ENCODE measurements at places on chromosomes 16 and 17. TPM values are rescaled to one million over a fixed set of nuclear protein-coding genes. Genes with fewer than 3 reads are reported as not detected.

DNA sequence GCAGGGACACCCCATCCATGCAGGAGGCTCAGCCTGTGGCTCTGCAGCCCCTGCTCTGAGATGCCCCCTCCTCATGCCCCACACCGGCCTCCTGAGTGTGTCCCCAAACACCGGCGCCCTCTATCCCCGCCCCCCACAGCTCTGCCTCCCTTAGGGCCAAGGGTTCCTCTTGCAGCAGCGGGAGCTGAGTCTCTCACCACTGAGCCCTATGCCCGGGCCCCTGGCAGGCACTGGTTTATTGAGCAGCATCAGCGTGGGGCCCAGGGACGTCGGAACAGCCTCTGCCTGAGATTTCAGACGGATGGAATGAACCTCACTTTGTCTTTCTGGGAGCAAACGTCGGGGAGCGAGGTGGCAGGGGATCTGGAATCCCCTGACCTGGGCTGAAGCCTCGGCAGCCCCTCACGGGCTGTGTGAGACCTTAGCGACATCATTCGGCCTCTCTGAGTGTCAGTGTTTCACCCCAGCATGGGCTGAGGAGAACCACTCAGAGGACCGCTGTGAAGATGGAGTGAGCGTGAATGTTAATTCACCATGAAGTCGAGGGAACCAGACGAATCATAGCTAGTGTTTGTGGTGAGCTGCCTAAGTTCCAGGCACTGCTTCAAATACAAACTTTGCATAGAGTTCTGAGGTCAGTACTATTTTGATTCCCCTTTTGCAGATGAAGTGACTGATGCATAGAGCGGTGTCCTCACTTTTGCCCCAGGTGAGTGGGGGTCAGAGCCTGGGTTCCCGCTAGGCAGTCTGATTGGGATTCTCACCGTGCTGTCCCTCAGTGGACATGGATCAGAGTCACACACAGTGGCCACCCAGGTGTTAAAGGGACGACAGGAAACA lies 5.3 kb upstream of the C16orf74 start:
- DNase-seq = no peak

- DNase-seq = no peak
Observed at GRCh38 chr17:66306446-66306845, 4.0 kb downstream of the PRKCA start.

CPNE7 gene
- polyA plus RNA-seq = 8.9 TPM

DNA sequence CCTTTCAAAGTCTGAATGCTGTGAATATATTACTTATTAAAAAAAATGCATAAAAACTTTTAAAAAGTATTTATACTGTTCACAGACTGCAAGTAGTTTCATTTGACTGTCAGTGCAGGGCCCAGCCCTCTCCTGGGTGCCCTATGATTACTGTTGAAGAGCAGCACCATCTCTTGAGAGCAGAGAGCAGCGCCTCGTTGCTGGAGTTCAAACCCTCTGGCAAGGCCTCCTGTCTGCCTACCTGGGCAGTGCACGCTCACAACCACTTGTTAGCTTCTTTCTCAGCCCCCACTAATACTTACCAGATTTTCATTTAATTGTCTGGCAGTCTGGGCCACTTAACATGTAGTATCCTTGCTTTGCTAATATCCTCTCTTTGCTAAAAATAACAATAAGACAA lies 233.4 kb downstream of the PHKB start:
- DNase-seq = no peak

GRCh38 chr17:74959826-74960515 lies 12.6 kb downstream of the HID1 start:
- no peak for DNase-seq

DNA sequence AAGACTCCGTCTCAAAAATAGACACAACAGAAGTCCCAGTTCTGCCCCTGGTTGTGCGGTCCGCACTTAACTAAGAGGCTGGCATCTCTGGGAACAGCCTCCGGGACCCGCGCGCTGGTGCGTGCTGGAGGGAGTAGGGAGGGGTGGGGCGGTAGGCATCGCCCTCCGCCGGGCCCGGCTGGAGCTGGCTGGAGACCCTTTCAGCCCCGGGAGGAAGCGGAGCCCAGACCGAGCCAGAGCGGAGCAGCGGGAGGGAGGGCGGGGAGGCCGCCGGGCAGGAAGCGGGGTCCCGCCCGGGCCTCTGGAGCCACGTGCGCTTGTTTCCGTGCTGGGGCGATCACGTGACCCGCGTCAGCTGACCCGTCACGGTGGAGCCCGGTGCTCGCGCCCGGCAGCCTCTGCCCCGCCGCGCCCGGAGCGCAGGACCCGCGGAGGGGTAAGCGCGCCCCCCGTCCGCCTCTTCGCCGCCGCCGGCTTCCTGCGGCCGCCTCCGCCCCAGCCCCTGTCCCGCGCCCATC lies at the start of gene WDR81:
TSS of gene WDR81 (plus strand) at position 354 of the 518 bp plus-strand sequence. CDS start 256 bp downstream, outside the sequence.
- no peak for DNase-seq

DNAI2 gene
- polyA plus RNA-seq = not detected

DNA sequence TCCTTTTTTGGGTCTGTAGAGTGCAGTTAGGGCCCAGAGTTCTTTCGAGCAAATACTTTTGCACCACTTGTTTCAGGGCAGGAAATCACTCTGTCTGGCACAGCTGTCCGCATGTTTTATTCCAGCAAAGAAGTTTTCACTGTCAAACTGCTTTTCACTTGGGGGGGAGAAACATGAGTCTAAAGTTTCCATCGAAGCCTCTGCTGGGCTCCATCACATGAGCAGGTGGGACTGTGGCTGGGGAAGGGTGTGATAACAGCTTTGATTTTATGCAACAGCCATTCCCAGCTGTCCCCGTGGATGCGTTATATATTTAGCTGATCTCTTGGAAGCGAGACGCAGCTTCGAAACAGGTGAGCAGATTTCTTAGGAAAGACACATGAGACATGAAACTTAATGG lies 288.6 kb downstream of the SNX29 start:
- no peak for DNase-seq

DUS2 gene
- 23.0 TPM for polyA plus RNA-seq

GRCh38 chr16:69937465-69937951 lies 13.6 kb upstream of the CLEC18A start:
- DNase-seq = no peak

- DNase-seq = no peak
Observed at GRCh38 chr16:75497558-75497957, 2.3 kb upstream of the CHST6 start.

DNA sequence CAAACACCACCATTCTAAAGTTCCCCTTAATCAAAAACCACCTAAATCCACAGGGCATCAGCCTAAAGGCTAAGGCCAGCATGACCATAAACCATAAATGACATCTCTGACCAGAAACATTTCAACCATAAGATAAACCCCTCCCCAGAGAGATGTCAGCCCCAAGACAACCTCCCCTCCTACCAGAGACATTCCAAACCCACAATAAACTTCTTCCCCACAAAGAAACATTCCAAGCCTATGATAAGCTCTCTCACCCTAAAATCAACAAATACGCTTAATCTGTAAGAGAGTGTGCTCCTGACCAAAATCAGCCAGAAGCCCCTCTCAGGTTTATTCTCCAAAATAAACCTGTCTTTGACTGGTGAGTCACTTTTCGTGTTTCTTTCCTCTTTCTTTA lies 54.8 kb downstream of the SLFN5 start:
- no peak for DNase-seq

- DNase-seq = no peak
Observed at GRCh38 chr17:70863436-70864248, 694.3 kb downstream of the KCNJ2 start.

LGALS9 gene
- 1.7 TPM for polyA plus RNA-seq

- DNase-seq = no peak
Observed at GRCh38 chr16:13864689-13865088, 55.3 kb upstream of the ERCC4 start.

- DNase-seq = no peak
Observed at GRCh38 chr16:9212621-9213020, 121.2 kb downstream of the HAPSTR1 start.

DNA sequence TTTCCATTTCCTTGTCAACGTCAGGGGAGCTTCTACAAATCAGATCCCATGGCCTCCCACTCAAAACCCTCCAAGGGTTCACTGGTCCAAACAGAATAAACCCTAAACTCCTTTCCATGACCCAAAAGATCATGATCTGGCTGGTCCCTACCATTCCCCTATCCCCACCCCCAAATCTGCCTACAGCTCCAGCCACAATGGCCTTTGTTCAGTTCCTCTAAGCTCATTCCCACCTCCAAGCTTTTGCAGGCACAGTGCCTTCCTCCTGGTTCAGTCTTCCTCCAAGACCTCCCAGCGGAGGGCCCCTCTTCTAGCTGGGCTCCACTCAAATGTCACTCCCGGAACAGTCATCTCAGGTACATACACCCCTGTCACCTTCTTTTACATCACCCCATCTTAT lies 2.0 kb downstream of the GPRC5B start:
- DNase-seq = no peak

TBC1D3K gene
- not detected for polyA plus RNA-seq

DNA sequence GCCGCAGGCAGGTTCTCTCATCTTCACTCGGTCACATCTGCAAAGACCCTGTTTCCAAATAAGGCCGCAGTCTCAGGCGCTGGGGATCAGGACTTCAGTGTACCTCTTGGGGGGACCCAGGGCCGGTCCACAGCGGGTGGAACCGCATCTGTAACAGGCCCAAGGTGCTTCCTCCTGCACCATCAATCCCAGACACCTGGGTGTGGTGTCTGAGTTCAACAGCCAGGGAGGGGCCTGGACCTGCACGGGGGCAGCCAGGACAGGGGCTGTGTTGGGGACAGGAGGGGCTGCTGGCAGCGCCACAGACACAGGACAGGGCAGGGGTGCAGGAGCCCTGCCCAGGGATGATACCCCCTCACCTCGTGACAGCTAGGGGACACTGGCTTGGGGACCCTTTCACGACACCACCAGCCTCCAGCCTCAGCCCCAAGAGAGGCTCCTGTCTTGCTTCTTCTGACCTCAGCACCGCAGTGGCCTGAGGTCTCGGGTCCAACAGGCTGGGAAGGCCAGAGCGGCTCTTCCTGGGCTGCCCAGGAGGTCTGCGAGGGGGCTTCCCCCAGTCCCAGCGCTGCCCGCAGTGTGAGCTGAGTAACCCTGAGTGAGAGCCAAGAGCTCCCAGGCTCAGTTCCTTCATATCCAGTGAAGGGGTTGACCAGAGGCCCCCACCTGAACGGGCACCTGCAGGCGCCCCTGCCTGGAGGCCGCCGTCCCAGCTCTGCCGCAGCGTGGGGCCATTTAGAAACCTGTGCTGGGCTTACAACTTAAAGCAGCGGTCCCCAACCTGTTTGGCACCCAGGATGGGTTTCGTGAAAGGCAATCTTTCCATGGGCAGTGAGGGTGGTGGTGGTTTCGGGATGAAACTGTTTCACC lies 30.7 kb upstream of the BAHCC1 start:
- DNase-seq = no peak

ABCA9 gene
- not detected for polyA plus RNA-seq

GRCh38 chr17:58932956-58933355 lies 173.7 kb downstream of the TRIM37 start:
- DNase-seq = no peak

CDH3 gene
- 357 TPM for polyA plus RNA-seq

- peak; percentile 75 for DNase-seq
Observed at GRCh38 chr17:54948380-54948779, 20.1 kb downstream of the COX11 start.

GRCh38 chr16:89602273-89602951 lies 11.0 kb upstream of the DPEP1 start:
- peak; percentile 80 for DNase-seq

DNA sequence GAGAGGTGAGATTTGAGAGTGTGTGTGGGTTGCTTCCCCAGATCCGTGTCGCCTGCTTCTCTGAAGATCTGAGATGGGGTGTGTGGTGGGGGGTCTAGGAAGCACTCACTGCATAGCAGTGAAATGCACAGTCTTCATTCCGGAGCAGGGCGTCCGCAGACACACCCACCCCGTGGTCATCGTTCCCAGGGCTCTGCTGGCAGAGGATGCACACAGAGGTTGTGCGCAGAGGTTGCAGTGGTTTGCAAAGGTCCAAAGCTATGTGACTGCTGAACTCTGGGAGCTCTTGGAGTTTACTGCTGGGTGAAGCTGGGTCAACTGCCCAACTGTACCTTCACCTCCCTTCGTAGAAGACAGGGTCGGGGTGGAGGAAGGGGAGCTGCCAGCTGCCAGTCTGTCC lies 135.3 kb downstream of the SNX29 start:
- no peak for DNase-seq

DNA sequence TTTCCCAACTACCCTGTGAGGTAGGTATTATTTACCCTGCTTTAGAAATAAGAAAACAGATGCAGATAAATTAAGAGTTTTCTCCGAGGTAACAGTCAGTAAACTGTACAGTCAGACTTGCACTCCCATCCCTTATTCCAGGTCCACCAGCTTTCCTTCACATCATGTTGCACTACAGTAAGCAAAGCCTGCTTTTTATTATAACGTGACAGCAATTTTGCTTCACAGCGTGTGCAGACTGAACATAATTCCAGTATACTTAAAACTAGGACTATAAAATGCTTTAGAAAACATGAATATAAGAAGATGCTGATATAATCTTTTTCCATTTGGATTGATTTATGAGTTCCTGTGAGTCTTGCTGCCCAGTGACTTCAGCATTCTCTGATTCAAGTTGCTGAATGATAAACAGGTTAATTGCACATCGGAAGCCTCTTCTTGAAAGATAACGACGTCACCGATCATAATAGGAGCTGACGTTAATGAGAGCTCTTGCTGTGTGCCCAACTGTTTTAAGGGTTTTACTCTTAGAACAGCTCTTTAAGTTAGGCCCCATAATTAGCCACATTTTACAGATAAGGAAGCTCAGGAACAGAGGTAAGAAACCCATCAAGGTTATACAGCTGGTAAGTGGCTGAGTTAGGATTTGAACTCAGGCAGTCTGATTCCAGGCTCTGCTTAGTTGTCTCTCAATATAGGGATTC lies 1.4 kb downstream of the LIG3 start:
- no peak for DNase-seq

DNA sequence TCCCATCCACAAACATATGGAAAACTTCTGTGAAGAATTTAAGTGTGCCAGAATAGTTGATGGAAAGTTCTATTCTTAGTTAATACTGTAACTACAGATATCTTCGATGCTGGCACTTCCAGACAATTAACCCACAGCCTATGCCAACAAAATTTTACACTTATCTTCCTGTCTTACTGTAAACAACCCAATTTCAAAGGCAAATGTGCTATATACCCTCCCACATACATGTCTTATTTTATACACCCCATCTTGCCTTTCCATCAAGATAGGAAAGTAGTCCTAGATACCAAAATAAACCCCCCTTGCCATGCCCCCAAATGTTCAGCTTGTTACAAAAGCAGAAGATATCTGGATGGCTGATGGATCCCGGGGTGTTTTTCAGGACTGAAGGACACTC lies 306.3 kb downstream of the SLC39A11 start:
- no peak for DNase-seq
